ENCODE measurements at places on chromosomes 2 and 18. TPM values are rescaled to one million over a fixed set of nuclear protein-coding genes. Genes with fewer than 3 reads are reported as not detected.

The MEP1B gene
- not detected for total RNA-seq

The MDH1B gene
- not detected for total RNA-seq

The IL37 gene
- not detected for total RNA-seq

The MC5R gene
- not detected for total RNA-seq

The MAP3K20 gene
- 35.3 TPM for total RNA-seq

The FBLN7 gene
- total RNA-seq = 7.8 TPM

The FBXO41 gene
- 4.2 TPM for total RNA-seq

The SAG gene
- 0.21 TPM for total RNA-seq

The MBP gene
- 80.7 TPM for total RNA-seq

The C18orf54 gene
- 0.42 TPM for total RNA-seq
